Activated CD4-positive, alpha-beta T cell treated with anti-CD3 and anti-CD28 coated beads, Interleukin-2, amount 10 ng/mL, durations not matched to agents 24 days and 14 days (primary cell): ENCODE measurements at places on chromosomes 1 and 21.

DNA sequence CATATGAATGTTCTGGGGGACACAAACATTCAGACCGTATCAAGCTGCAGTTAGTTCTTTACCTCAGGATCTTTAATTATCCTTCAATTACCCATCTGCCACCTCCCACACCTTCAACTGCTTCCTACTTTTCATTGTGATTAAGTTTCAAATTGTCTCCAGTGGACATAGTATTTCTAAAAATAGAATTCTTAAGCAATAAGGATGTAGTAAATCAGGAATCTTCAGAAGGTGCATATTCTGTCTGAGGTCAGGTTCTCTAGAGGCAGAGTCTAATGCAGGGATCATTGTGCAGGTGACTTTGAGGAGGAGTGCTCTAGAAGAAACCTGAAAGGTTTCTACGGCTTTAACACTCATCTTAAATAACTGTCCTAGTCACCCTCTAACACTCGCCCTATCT lies 102.6 kb upstream of the PPP2R5A start:
- no peak for DNase-seq

- DNase-seq, result no peak
Observed at GRCh38 chr1:228648647-228649383, 86.5 kb upstream of the RHOU start.

DNA sequence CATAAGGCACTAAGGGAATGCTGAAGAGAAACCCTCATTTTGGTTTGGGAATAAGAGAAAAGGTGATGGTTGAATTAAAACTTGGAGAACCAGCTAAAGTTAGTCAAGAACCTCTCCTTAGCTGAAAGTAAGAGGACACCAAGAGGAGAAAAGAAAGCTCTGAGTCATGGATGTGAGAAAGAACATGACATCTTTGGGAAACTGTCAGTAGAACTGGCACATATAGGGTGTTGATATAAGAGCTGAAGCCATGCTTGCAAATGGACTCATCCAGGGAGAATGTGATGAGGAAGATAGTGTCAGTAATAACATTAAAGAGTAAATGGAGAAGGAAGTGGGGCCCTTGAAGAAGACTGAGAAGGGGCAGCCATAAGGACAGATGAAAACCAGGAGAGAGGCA lies 54.3 kb downstream of the LRRC8C start:
- DNase-seq, result no peak

DNA sequence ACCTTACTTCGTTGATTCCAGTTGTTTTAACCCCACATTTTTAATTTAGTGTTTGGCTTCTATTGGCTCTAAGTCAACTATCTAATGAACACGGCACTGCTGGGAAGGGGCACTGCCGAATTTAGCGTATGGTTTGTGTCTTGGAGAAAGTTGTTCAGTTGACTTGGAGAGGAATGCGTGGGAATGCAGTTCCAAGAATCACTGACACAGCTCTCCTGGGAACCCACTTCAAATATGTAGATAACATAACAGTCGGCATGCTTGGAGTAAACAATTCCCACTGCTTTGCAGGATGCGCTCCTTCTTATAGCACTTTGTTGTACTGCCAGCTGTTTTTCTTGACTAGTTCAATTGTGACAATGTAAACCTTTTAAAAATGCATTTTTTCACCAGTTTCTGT lies 104.3 kb downstream of the RYR2 start:
- no peak for DNase-seq

DNA sequence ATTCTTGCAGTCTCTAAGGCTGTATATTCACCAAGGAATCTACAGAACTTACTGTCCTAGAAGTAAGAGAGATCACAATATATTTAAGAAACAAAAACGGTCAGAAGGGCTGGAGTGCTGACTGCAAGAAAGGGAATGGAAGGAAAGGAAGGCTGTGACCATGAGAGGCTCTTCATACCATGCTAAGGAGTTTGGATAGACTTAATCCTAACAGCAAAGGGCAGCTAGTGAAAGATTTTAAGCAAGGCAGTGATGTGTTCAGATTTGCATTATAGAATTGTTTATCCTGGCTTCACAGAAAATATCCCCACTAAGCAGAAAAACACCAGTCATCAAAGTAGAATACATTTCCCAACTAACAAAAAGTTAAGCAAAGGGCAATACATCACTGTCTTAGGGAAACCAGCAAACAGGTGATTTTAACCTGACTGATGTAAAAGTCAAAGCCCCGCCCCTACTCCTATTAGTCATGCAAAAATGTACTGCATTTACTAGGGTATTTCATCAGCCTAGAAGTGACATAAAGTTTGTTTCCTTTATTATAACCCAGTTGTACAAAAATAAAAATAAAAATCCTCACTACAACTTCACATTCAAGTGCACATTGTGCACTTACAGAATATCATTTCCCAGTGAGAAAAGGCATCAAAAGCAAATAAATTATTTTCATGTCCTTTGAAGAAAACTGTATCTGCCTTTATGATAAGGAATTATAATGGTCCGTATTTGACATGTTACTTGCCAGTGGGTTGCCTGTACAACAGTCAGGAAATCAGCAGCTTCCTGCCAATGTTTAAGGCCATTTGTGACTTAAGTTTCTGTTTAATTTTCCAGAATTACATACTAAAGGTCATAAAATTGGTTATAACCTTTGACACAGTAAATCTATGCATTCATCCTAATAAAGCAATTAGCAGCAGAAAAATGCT lies 17.2 kb downstream of the JAK1 start:
- DNase-seq, result no peak

GRCh38 chr1:244239261-244239770 lies 188.2 kb downstream of the ZBTB18 start:
- DNase-seq, result peak; percentile 64

DNA sequence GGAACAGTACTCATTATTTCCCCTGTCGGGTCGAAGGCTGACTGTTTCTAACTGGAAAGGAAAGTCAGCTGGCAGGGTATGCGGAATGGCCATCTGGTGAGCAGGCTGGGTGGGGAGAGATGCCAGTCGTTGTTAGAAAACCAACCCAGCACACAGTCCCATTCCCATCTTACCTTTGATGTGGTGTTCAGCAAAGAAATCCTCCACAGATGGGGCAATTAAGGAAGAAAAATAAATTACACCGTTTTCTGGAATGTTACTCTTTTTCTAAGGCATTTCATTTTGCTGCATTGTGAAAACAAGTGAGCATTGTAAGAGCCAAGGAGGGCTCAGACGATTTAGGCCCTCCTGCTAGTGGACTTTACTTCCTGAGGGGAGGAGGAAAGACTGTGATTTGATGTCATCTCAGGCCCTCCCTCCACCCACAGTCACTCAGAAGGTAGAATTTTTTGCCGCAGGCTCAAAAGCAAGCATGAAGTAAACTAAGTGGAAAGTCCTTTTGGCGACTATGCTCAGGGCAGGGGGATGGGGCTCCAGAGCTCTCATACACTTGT lies at the start of gene SLC16A4:
Gene SLC16A4, minus strand, starts transcription at position 335 of the 554 bp plus-strand sequence. CDS start 1,703 bp downstream, outside the sequence.
- DNase-seq, result no peak

GRCh38 chr1:94646786-94647555 lies 105.4 kb upstream of the F3 start:
- no peak for DNase-seq

- peak; percentile 77 for DNase-seq
Observed at GRCh38 chr1:7218210-7218832, 433.1 kb downstream of the CAMTA1 start.

GRCh38 chr1:43304314-43304681 lies 3.5 kb downstream of the TIE1 start:
- no peak for DNase-seq

DNA sequence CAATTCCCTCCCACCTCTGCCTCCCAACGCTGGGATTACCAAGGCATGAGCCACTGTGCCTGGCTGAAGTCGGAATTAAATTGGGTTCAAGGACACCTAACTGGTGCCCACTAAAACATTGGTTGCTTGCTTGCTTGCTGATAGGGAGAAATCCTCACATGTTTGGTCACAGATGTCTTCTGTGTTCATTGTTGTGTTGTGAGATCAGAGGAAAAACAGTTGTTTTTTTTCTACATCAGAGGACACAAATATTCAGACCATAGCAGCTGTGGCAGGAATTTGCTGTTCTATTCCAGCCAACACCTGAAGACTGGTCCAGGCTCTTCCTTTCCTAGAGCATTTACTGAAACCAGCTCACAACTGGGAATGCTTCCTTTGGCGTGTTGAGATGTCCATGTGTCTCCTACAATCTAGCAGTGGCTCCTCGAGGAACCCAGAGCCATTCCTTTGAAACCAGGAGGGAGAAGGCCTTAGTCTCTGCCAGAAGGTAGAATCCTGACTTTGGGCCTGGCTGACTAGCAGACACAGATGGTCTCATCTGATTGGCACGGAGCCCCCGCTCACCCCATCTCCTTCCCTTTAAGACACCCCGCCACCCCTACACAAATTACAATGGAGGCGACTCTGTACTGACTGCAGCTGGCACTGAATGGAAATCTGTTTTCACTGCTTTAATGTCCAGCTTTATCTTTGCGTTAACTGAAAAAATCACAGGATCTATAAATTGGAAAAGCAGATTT lies 24.3 kb upstream of the TRIM17 start:
- no peak for DNase-seq

DNA sequence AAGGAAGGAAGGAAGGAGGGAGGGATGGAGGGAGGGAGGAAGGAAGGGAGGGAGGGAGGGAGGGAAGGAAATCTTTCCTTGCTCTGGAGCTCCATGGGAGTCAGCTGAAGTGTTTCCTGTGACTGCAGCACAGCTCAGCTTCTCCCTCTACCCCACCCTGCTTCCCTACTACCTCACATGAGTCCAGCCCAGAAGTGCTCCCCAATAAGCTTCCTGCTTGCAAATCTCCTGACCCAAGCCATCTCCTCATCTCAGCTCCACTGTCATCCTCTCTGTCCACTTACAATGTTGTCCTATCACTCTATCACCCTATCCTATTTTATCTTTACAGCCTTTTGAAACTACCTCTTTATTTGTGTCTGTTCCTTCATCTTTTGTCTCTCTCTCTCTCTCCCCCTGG lies 52.9 kb upstream of the SSBP3 start:
- DNase-seq, result no peak

DNA sequence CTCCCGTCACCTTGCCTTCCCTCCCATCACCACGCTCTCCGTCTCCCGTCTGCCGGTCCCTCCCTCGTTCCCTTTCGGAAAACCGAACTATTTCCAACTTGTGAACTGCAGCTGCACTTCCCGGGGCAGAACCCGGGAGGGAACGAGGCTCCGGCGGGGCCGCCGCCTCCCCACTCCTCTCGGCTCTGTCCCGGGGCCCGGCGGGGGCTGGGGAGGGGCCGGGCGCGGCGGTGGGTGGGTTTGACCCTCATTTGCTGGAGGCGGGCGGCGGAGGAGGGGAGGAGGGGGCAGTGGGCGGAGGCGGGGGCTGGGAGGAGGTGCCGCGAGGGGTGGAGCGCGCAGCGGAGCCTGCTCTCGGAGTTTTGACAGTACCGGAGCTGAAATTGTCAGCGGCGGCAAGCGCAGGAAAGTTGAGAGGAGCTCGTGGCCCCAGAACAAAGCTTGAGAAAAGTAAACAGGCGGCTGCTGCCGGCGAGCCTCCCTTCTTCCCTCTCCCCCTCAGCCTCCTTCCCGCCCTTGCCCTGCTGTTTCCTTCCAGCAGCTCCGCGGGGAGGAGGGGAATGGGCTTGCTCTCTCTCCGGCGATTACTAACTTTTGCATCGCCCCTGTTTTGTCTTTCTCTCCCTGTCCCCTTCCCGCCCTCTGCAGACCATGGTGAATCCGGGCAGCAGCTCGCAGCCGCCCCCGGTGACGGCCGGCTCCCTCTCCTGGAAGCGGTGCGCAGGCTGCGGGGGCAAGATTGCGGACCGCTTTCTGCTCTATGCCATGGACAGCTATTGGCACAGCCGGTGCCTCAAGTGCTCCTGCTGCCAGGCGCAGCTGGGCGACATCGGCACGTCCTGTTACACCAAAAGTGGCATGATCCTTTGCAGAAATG lies 2.9 kb downstream of the LMO4 start:
- peak; percentile 91 for DNase-seq

DNA sequence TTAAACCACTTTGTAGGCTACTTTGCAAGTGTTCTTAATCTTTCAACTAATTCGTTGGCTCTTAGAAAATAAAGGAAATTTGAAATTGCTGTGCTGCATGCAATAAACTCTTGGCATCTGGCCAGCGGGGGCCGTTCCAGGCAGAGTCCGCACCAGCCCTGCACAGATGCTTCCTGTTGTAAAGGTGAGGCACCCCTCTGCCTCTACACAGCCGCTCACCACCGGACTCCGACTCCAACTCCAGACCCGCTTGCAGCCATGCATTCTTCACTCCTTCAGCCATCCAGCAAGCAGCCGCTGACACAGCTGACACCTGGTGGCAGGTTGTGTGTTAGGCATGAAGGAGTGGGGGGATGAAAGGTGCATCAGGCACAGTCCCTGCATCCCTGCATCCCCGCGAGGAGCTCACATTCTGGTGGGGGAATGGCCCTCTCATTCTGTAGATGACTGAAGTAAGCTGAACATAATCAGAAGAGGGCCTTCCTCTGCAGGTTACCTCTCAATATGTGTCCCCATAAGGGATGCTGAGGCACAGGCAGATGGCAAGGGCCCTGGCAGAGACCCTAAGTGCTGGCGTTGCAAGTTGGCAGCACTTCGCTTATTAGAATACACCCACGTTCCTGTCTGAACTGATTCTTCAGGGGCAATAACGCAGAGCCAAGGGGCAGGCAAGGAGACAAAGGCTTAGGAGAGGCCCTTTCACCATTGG lies 56.8 kb downstream of the GLIS1 start:
- peak; percentile 75 for DNase-seq

- no peak for DNase-seq
Observed at GRCh38 chr1:106785176-106785575, 271.3 kb upstream of the PRMT6 start.

DNA sequence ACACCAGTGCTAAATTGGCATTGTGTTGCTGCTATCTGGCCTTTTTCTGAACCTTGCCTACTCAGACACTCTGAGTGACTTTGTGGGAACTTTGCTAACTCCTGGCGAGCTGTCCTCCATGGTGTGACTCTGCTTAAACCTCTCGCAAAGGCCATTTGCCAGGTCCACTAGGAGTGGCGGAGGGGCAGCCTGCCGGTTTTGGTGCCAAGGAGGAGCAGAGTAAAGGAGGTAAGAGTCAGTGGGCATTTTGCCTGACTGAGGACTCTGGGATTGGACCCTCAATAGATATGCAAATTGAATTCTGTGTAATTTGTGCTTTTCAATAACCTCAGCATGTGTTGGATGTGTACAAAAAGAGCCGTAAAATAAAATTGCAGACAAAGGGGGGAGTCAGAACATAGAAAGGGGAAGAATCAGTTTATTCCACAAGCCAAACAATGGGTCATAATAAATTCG lies 386.6 kb upstream of the NFIA start:
- DNase-seq, result no peak
